IPS DF 19.7 (cell line): ENCODE measurements at places on chromosomes 12 and 14.

GRCh38 chr14:24053548-24054323 is 1.9 kb downstream of the CARMIL3 start:
- DNase-seq, result no peak

DNA sequence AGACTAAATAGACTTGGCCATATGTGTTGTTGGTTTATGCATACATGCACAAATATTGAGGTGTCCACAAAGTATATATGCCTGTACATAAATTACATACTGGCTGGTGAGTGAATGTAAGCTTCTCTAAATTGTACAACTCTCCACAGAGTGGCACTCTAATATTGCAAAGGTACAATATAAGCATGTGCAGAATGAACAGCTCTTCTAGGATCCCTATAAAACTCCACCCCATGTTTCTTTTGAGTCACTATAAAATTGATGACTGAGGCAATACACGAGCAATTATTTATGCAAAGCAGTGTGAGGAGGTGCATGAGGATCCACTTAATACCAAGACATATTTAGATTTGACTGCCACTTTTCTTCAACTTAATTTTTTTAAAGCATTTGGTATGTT is 172.2 kb downstream of the NAV3 start:
- DNase-seq, result no peak

- DNase-seq, result no peak
These were observed 47.8 kb downstream of the GIT2 start for GRCh38 chr12:109948368-109948767.

DNA sequence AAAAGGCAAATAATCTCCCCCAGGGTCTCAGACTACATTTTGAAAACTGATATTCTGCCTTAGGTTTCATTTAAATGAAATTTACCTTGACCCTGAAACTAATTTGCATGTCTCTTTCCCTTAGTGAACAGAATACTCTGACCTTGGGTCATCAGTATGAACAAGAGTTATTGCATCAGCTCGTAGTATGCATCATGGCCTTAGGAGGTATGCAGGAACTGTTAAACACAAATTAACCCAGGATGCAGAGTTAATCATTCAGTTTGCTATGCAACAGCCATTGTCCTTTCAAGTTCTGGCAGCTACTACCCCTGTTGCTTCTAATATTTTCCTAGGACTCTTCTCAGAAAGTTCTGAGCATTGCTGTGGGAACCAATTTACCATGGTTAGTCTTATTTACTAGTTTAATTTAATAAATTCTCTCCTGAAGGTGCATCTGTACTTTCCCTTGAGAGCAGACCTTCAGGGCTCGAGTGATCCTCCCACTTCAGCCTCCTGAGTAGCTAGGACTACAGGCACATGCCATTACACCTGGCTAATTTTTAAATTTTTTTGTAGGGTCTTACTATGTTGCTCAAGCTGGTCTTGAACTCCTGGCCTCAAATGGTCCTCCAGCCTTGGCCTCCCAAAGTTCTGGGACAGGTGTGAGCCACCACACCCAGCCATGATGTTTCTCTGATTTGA is 126.7 kb downstream of the TTC6 start:
- no peak for DNase-seq

DNA sequence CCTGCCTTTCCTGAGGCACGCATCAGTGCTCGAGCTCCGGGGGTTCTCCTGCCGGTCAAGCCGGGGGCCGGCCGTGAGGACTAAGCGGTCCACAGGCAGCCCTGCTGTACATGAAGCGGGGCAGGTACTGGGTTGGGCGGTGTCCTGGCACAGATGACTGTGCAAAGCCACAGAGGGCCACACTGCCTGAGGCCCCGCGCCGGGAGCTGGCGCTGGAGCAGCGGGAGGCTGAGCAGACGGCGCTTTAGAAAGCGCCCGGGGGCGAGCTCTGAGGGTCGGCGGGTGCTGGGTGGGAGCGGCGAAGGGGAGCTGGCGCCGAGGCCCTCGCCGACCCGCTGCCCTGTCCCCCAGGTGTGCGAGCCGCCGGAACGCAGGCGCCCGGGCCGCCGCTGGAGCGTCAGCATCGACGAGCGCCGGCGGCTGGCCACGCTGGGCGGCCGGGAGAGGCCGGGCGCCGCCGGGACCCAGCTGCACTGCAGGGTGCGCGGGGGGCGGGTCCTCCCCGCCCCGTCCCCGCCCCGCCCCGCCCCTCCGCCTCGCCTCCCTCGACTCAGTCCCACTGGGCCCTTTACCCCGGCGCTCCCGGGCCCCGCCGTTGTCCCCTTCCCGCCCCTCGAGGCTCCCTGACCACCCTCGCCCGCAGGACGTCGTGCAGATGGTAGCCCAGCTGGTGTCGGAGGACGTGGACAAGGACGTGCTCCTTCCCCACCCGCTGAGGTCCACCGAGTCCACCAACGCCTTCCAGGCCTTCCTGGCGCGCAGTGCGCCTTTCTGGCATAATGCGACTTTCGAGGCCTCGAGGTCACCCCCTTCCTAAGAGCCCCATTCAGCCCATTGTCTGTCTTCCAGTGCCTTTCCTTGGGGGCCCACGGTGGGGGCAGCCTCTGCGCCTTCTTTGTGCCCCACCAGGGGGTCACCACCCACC is 8.3 kb upstream of the MTA1 start:
- DNase-seq, result no peak

DNA sequence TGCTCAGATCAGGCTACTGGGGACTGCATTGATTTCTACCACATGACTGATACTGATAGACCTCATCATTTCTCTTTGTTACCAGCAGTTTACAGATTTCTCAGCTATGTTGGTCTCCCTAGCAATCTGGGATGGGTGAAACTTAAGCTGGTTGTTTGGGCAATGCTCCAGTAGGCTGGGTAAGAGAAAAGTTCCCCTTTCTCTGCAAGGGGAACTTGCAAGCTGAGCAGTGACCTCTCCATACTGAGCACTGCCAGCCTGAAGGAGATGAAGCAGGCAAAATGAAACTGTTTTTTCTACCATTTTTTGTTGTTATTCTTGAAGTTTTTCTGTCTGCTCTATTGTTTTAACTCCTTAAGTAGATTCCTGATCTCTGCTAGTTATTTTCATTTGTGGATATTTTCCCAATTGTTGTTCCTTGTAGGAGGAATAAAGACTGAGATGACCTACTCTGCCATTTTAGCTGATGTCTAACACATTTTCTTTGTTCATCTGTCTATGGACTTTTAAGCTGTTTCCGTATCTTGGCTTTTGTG is 1.3 kb upstream of the OR4M1 start:
- no peak for DNase-seq

- DNase-seq, result no peak
These were observed 12.1 kb downstream of the TRMT61A start for GRCh38 chr14:103540821-103541708.

DNA sequence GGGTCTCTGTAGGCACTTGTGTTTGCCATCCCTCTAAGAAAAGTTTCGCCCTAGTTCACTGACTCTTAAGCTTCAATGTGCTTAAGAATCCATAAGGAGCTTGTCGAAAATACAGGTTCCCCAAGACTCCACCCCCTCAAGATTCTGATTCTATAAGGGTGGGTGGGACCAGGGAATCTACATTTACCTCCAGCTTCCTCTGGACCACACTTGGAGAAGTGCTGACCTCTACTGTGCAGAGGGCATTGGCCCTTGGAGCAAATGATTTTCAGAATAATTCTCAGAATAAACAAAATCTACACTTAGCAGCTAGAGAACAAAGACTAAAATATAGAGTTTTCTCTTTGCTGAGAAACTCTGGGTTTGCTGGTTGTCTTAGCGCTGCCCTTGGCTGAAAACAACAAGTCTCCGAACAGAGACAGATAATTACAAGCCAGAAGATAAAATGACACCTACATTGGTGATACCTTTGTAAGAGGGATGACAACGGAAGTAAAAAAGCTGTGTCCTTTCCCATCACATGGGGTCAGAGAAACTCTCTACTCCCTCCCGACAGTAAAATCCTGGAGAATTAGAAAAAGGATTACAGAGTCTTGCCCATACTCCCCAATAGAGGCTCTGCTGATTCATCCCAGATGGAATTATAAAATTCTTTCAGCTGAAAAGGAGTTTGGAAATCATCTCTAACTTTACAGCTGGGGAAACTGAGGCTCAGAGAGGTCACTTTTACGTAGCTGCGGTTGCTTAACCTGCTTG is 4.8 kb downstream of the TGFB3 start:
- DNase-seq, result no peak

- no peak for DNase-seq
These were observed 6.0 kb downstream of the STAT6 start for GRCh38 chr12:57105011-57105753.

DNA sequence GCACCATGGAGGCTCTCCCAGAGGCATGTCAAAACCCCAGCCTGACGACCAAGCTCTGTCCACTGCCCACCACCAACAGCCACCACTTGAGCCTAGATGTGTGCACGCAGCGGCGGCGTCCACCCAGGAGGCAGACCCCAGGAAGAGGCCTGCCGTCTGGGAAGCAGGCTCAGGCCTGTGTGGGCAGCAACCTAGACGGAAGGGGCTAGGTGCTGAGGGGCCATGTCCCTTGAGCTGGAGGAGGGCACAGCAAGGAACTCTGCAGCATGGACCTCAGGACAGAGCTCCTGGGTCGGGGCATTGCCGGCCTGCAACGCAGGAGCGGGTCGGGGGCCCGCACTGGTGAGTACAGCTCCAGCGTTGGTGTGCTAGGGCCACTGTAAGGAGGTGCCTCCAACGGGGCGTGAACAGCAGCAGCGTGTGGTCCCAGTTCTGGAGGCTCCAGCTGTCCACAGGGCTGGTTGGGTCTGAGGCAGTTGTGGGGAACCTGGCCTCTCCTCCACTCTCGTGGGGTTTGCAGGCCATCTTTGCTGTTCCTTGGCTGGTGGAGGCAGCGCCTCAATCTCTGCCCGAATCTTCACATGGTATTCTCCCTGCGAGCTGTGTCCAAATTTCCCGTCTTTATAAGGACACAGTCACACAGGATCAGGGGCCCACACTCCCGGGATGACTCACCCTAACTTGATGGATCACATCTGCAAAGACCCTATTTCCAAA is 20.5 kb downstream of the ZBTB42 start:
- DNase-seq, result no peak

GRCh38 chr14:76900682-76901081 is 74.5 kb downstream of the LRRC74A start:
- DNase-seq, result no peak

DNA sequence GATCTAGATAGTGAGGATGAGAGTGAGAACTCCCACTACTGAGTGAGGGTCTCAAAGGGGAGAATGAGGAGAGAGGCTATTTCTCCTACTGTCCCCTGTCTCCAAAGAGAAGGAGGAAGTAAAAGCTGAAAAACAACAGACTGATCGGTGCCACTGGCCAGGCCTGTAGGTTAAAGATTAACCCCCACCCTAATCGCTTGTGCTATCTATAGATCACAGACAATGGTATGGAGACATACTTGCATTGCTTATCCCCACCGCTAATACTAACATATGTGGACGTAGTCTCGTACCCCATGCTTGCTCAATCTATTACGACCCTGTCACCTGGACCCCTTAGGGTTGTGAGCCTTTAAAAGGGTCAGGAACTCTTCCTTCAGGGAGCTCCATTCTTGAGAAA is 777.9 kb upstream of the TMEM132C start:
- no peak for DNase-seq

GRCh38 chr12:101854747-101855146 is 22.6 kb upstream of the DRAM1 start:
- DNase-seq, result no peak

GRCh38 chr12:50016501-50017475 is 8.5 kb downstream of the RACGAP1 start:
- no peak for DNase-seq

DNA sequence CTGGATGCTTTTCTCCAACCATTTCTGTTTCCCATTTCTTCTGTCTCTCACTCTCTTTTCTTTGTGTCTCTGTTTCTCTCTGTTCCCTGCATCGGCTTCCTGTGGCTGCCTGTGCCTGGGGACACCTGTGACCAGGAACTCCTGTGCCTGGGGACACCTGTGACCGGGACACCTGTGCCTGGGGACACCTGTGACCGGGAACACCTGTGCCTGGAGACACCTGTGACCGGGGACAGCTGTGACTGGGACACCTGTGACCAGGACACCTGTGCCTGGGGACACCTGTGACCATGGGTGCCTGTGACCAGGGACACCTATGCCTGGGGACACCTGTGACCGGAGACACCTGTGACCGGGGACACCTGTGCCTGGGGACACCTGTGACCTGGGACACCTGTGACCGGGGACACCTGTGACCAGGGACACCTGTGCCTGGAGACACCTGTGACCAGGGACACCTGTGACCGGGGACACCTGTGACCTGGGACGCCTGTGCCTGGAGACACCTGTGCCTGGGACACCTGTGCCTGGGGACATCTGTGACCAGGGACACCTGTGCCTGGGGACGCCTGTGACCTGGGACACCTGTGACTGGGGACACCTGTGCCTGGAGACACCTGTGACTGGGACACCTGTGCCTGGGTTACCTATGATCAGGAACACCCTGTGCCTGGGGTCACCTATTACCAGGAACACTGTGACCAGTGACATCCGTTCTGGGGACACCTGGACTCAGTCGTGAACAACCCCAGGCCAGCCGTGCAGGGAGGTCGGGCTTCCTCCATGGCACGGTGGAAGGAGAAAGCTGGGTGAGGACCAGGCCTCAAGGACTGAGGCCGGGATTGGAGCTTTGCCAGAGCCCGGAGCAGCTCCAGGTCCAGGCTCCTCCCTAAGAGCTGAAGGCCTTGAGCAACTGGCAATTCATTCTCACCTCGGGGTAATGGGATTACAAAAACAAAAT is 23.4 kb upstream of the FBRSL1 start:
- no peak for DNase-seq

DNA sequence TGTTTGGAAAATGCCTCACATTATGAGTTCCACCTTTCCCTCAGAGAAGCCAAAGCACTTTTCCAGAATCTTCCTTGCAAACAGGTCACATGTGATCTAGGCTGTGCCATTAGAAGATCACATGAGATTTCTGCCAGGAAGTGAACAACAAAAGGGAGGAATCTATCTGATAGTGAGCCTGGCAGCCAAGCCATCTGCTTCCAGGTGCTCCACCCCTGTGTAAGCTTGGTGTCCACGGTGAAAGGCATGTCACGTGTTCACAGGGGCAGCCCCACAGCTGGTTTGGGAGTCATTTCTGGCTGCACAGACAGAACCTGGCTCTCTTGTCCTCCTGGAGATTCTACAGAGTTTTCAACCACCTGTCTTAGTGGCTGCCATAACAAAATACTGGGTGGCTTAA is 3.5 kb upstream of the KSR2 start:
- DNase-seq, result no peak

GRCh38 chr12:65367396-65367795 is 88.9 kb downstream of the MSRB3 start:
- DNase-seq, result no peak

DNA sequence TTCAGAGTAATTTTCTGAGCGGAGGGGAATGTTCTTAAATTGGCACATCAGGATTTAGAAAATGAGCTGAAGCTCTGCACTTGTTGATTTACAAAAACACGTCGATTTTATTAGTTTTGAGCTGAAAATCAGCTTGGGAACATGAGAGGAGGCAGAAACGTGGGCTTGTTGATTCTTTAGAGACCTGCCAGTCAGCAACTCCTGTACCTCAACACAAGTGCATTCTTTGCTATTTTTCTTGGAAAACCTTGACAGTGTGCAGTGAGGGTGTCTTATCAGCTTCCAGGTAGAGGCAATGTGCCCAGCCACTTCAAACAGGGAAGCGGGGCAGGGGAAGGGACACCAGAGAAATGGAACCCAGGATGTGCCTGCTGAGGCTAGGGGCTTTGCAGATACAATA is 102.8 kb upstream of the COCH start:
- DNase-seq, result no peak
